ENCODE measurements at places on chromosomes 16 and 17.

DNA sequence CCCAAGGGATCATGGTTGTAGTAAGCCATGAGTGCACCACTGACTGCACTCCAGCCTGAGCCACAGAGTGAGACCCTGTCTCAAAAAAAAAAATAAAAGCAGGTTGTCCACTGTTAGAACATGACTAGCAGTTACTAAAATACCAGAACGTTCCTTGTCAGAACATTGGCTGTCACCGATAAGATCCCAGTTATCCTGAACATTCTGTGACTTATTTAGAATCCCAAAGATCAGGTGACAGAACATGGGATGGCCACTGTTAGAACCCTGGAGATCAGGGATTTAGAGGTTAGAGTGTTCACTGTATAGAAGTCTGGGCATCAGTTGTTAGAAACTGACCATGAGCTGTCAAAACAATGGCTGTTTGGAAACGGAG, 8.6 kb downstream of the CES4A start:
- no peak for DNase-seq

- no peak for DNase-seq
Observed at GRCh38 chr17:17298108-17298507, 5.1 kb upstream of the NT5M start.

GRCh38 chr17:68771867-68772515, 170.8 kb upstream of the FAM20A start:
- peak; percentile 71 for DNase-seq

- DNase-seq: no peak
Observed at GRCh38 chr17:17343160-17343735, 40.1 kb downstream of the NT5M start.

DNA sequence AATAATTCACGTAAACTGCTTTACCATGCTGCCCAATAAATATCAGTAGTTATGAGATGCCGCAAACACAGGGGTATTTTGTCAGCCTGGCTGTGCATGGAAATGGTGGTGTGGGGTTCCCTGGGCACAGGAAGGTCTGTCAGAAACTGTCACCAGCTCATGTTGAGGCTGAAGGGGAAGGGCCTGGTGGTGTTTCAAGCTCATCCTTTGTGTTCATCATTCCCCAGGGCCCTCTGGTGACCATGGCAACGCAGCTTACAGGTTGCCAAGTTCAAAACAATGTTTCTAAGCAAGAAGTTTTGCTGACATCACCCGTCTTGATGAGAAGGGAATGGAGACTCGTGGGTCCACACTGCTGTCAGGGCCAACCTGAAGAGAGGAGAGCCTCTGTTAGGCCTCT, 348.9 kb upstream of the C16orf82 start:
- no peak for DNase-seq

DNA sequence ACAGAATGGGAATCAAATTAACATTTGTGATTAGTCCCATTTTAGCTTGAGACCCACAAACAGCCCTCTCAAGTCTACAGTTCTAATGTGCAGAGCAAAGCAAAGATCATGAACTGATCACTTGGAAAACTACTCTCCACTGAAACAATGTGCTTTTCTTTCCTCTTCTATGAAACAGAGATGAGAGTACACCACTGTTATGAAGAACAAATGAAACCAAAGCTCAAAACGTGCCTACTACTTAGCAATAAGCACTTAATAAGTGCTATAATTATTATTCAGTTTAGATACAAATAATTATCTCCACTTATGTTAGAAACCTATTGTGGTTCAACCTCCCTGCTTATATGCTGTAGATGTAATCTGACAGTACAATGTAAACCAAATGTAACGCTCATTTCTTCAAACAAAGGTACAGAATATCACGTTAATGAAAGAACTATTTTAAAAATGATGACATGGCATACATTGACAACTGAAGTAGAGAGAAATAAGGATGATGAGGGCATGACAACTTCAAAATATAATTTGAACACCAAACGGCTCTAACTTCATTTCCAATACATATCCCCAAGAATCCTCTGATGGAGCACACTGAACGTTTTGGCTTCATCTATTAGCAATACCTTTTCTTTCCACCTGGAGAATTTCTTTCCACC, 2.0 kb downstream of the VPS35 start:
- DNase-seq: no peak

DNA sequence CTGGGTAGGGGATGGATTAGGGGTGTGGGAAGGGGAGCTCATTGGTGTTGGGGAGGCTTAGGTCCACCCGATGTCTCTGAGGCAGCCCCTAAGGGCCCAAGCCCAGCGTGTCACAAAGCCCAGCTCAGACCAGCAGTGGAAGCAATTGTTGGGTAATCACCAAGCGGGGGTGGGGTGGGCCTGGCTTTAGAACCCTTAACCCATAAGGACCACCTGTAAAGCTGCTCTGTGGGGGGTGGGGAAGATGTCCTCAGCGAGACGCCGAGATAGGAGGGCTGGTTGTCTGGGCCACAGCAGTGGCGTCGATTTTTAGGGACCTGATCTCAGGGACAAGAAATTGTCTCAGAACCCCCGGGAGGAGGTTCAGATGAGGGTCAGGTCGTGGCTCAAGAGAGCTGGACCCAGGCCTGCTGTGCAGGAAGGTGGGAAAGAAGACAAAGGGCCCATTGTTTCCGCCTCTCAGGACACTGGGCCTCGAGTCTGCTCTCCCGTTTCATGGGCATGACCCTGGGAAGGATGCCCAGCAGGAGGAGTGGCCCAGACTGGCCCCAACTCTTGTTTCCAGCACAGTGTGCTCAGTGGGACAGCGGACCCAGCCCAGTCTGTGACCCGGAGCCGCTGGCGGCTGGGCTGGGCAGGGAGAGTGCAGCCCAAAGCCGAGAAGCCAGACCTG, 15.9 kb downstream of the ST6GALNAC2 start:
- DNase-seq: peak; percentile 92

- DNase-seq: no peak
Observed at GRCh38 chr17:38673707-38674013, 1.1 kb downstream of the EPOP start.

DNA sequence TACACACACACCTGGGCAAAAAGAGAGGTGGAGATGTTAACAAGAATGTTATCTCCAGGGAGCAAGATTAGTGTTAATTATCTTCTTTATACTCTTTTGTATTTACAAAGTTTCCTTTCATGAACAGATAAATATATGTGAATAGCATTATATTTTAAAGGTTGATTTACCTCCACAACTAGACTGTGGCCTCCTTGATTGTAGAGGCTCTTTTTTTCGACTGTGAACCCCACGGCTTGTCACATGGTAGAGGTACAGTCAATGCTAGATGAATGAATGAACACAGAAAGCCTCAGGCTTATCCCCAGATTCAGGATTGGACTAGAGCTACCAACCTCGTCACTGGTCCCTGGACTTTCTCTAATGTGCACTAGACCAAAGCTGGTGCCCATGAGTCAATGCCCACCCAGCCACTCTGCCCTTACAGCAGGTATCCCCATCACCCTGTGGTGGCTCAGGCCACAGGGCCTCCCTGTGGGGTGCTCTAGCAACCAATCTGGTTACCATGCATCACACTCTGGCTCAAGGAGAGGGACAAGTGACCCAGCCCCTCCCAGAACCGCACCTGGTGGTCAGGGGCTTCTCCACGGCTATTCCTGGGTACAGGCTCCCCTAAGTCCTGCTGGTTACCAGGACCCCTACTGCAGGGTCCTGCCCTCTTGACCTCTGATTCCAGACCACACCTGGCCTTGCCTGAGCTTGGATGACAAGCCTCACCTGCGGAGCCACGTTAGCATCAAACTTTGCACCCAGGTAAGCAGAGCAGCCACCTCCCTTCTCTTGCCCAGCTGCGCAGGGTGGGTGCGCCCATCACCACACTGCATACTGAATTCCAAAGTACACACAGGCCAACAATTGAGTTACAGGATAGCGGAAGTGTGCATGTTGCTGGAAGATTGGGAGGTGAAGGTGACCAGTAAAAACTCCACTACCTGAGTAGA, 101.0 kb downstream of the CDYL2 start:
- no peak for DNase-seq

GRCh38 chr16:21619765-21620425, 20.5 kb downstream of the METTL9 start:
- DNase-seq: no peak

GRCh38 chr17:47694581-47695428, 844 bp downstream of the TBKBP1 start:
- no peak for DNase-seq

GRCh38 chr16:70689970-70690891, 4.4 kb upstream of the MTSS2 start:
- no peak for DNase-seq

- DNase-seq: no peak
Observed at GRCh38 chr17:53687324-53687723, 135.4 kb upstream of the KIF2B start.

- no peak for DNase-seq
Observed at GRCh38 chr16:57042157-57043111, 49.9 kb upstream of the CPNE2 start.

GRCh38 chr16:87227296-87227951, 89.8 kb downstream of the C16orf95 start:
- DNase-seq: no peak

GRCh38 chr17:17419631-17420030, 57.2 kb upstream of the MED9 start:
- no peak for DNase-seq

Data from HepG2 (cell line).